ENCODE measurements at places on chromosomes 6 and 20. TPM values are rescaled to one million over a fixed set of nuclear protein-coding genes. Genes with fewer than 3 reads are reported as not detected.

HSPA1L gene
- 2.4 TPM for total RNA-seq

BEND6 gene
- not detected for total RNA-seq

DNA sequence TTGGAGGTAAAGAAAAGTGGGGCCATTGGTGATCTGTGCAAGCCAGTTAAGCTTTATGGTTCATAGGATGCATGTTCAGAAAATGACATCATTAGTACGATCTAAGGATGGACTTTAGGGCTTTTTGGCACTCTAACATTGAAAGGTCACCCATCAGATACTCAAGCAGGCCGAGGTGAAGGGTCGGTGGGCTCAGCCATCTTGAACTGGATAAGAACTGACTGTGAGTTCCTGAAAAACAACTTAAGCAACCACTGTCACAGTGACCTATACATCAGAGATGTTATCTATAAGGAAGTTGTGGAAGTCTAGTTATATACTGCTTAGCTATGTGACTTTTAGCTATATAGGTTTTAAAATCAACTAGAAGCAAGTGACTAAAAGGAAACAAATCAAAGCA, 13.0 kb upstream of the ITCH start:
- DNase-seq: no peak
- no peak overlapping the region for H3K27ac ChIP-seq
- H3K4me3 ChIP-seq: no peak overlapping the region
- no peaks in the 10 kb centered on the region for H3K27me3 ChIP-seq
- H3K36me3 ChIP-seq: no peaks in the 10 kb centered on the region
- H3K4me1 ChIP-seq: no peaks in the 10 kb centered on the region

DNA sequence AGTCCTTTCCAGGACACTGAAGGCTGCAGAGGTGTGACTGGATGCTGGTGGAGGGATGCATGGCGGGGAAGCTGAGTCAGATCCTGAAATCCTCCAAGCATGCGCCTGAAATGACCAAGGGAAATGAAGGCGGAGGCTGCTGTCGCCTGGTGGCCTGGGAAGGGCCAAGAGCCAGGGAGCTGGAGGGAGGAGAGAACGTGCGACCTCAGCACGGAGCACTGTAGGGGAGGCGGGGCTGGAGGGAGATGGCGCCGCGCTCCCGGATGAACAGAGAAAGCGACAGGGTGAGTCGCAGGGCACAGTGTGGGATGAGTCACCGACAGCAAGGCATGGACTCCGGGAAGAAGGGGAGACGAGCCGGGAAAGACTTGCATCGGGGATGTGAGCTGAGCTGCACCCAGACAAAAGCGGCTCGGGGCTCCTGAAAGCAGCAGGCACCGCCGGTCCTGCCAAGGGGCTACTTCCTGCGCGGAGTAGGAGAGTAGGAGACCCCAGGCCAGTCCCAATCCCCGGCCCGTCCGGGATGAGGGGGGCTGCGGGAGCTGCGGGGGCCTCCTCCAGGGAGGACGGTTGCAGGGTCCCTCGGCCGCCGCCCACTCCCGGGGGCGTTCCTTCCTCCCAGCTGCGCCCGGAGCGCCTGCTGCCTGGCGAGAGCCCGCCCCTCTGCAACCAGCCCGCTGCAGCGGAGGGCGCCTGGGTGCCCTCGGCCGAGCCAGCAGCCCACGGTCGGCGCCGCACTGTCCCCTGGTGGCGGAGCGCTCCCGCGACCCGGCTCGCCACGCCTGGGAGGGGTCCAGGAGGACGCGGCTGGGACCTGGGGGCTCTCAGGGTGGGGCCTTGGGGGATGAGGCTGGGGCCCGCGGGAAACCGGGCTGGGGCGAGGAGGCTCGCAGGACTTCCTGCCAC, 11.0 kb upstream of the NQO2 start:
- peak overlapping the region; percentile 93 for H3K4me3 ChIP-seq
- H3K4me1 ChIP-seq: peaks cover 22% of the 10 kb centered on the region
- DNase-seq: peak; percentile 90
- no peaks in the 10 kb centered on the region for H3K36me3 ChIP-seq
- H3K27ac ChIP-seq: peak overlapping the region; percentile 94

GRCh38 chr6:77972334-77972733, 319.5 kb downstream of the MEI4 start:
- DNase-seq: no peak
- H3K4me3 ChIP-seq: no peak overlapping the region
- H3K27me3 ChIP-seq: no peaks in the 10 kb centered on the region
- H3K36me3 ChIP-seq: no peaks in the 10 kb centered on the region
- no peaks in the 10 kb centered on the region for H3K4me1 ChIP-seq
- H3K27ac ChIP-seq: no peak overlapping the region

- H3K36me3 ChIP-seq: no peaks in the 10 kb centered on the region
- H3K4me1 ChIP-seq: peaks cover 2% of the 10 kb centered on the region
- H3K27ac ChIP-seq: no peak overlapping the region
- DNase-seq: no peak
Measured at GRCh38 chr6:26109772-26110171, 22.5 kb downstream of the HFE start.

- H3K4me1 ChIP-seq: peaks cover 9% of the 10 kb centered on the region
- H3K27ac ChIP-seq: no peak overlapping the region
- no peaks in the 10 kb centered on the region for H3K27me3 ChIP-seq
- no peak overlapping the region for H3K4me3 ChIP-seq
- peaks cover 1% of the 10 kb centered on the region for H3K36me3 ChIP-seq
Measured at GRCh38 chr6:25553502-25553901, 98.5 kb upstream of the SCGN start.

DNA sequence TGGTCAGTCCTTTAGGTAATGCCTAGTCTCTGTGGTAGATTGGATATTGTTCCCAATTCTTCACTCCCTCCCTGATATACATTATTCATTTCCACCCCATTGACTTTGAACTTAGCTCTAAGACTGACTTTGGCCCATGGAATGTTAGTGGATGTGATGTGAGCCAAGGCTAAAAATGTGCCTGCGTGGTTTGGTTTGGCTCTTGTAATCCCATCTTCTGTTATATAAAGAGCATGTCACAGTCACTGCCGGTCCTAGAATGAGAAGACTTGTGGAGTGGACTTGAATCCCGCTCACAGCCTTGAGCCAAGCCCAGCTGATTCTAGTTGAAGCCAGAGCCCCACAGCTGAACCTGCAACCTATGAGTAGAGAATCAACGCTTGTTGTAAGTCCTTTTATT, 23.6 kb upstream of the DNAAF9 start:
- H3K36me3 ChIP-seq: no peaks in the 10 kb centered on the region
- no peak for DNase-seq
- no peaks in the 10 kb centered on the region for H3K27me3 ChIP-seq
- peaks cover 6% of the 10 kb centered on the region for H3K4me1 ChIP-seq
- no peak overlapping the region for H3K27ac ChIP-seq

- DNase-seq: peak; percentile 92
- H3K4me3 ChIP-seq: peak within 1 kb of the TSS; percentile 90
- H3K27me3 ChIP-seq: peaks cover 7% of the 10 kb centered on the region
- peak within 1 kb of the TSS; percentile 97 for H3K27ac ChIP-seq
Measured at GRCh38 chr6:75243333-75244062, at the start of gene COX7A2. Gene COX7A2 (minus strand): TSS chr6:75243801. CDS start chr6:75243734, 67 bp downstream.
